ENCODE measurements at places on chromosomes 2 and 18.

- DNase-seq, result no peak
Observed at GRCh38 chr18:54396760-54397159, 39.1 kb downstream of the C18orf54 start.

- no peak for DNase-seq
Observed at GRCh38 chr2:10157293-10157692, 34.8 kb downstream of the RRM2 start.

- DNase-seq, result no peak
Observed at GRCh38 chr2:224444021-224444420, 42.1 kb upstream of the FAM124B start.

- no peak for DNase-seq
Observed at GRCh38 chr2:144798034-144798433, 278.1 kb upstream of the ZEB2 start.

DNA sequence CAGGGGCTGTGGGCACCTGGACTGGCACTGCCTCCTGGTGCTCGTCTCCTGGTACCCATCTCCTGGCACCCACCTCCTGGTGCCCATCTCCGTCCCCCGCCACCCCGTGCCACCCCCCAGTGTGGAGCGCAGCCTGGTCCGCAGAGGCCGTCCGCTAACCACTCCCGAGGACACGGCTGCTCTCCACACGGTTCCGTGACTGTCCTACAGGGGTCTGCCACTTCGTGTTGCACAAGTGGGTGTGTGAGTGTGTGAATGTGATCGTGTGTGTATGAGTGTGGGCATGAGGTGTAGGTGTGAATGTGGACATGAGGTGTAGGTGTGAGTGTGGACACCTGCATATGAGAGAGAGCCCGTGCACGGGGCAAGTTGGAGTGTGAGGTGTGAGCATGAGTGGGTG is 119.4 kb upstream of the HS6ST1 start:
- no peak for DNase-seq
